ENCODE measurements at places on chromosomes 4 and X.
A peak's percentile ranks its signal among the peaks of the same experiment; 100 is the strongest.

DNA sequence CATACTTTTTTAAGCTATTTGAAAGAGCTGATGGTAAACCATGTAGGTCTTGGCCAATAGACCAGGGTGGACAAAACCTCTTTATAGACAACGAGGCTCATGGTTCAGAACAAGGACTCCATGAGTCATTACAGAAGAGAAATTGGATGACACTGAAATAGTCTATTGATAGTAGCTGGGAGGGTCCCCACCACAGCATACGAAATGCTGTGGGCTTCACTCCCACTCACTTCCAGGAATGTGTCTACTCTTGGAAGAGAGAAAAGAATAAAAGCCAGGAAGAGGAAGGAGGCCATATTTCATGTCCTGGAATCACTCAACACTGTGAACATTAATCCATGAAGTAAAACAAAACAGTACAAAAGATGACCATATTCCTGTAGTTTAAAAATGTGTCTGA lies 82.3 kb upstream of the MXRA5 start:
- DNase-seq, result no peak

DNA sequence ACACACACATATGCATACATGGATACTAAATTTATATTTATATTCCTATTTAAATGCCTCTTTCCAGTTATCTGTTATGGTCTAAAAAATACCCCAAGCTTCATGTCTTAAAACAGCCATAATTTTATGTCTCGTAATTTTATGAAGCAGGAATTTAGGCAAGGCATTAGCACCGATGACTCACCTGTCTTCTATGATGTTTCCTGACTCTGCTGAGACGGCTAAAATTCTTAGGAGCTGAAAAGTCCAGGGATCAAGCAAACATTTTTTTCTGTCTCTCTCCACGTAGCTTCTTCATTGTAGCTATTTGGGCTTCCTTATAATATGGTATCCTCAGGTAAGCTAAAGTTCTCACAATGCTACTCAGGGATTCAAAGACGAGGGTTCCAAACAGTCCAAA lies 930.3 kb downstream of the STIM2 start:
- no peak for DNase-seq

GRCh38 chrX:153880440-153880815 lies 5.5 kb downstream of the L1CAM start:
- no peak for DNase-seq

DNA sequence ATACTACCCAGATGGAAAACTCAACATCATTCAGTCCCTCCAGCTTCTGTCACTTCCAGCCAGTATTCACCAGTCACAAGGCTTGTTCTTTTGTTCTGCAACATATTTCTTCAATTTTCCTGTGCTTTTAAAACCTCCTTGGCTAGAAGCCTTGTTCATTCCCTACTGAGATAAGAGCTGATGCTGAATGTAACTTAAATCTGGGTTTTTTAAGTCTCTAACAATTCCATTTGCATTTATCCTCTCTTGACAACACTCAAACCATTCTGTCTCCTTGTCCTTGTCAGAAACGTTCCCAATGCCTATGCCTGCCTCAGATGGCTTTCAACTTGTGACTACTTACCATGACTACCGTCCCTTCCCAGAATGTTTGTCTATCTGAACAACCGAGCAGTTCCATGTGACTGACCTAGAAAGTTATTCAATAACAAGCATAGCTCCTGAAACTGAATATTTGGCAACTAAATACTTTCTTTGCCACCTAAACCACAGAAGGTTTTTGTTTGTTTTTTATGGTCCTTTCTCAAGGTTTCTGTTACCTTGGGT lies 682.9 kb upstream of the GALNTL6 start:
- no peak for DNase-seq

GRCh38 chr4:26885912-26886274 lies 25.3 kb downstream of the STIM2 start:
- DNase-seq, result no peak

DNA sequence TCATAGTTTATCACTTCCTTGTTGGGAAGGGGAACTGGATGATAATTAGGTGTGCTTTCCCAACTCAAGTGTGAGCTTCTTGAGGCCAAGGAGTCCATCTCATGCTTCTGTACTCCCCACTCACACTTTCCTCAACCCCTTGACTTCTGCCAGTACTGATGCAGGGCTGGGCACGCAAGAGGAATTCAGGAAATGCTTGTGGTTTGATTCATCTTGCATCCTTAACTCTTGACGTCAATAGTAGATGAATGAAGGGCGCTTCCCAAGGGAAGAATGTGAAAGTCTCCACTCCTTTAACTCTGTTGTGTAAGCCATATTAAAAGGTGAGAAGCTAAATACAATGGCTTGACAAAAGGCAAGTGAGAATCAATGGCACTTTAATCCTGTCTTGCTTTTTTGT lies 101.8 kb downstream of the AGTR2 start:
- no peak for DNase-seq

DNA sequence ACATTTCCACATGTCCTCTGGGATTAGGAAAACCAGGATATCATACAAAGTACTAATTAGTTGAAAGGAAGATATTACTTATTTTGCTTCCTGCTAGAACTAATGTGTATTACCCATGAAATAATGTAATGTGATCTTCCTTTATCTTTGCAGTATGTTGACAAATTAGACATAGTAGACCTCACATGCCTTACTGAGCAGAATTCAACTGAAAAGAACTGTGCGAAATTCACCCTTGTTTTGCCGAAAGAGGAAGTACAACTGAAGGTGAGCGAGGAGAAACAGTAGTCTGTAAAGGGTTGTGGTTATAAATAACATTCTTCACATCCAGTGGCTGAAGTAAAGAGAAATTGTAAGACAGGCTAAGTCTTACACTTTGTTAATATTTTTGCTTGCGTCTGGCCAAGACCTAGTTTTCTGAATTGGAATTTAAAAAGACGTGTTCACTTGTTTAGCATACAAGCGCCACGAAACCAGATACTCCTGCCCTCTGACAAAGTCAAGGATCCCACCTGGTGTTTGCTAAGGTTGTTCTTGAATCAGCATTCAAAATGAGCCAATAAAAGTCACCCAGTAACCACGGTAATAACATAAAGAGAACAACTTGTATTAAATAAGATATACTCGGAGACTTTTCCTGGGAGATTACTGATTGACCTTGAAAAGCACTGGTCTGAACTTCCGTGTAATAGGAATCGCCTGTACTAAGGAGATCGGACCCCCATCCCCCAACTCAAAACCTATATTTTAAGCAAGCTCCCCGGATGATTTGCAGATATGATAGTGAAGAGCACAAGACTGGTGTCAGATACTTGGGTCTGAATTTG lies 16.9 kb downstream of the STAP1 start:
- DNase-seq, result no peak

DNA sequence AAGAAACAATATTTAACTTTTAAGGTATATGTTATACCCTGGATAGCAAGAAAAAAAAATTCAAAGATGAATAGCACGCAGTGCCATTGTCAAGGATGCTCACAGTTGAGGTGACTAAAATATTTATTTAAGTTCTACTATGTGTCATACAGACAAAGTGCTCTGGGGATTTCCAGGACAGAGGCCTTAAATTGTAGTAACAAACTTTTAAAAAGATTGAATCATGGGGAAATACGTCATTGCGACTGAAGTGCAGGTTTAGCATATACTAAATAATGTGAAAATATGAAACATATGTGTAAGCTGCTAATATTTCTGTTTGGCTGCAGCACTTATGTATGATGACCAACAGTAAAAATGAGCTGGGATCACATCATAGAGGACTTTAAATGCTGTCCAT lies 748.0 kb upstream of the PCDH7 start:
- no peak for DNase-seq

GRCh38 chr4:88831031-88831430 lies 133.4 kb upstream of the NAP1L5 start:
- DNase-seq, result no peak

- peak; percentile 67 for DNase-seq
Measured at GRCh38 chr4:17511950-17512795, at the start of gene QDPR. Gene QDPR, minus strand, starts transcription at chr4:17512090. Its CDS starts 36 bp downstream, at chr4:17512054.

DNA sequence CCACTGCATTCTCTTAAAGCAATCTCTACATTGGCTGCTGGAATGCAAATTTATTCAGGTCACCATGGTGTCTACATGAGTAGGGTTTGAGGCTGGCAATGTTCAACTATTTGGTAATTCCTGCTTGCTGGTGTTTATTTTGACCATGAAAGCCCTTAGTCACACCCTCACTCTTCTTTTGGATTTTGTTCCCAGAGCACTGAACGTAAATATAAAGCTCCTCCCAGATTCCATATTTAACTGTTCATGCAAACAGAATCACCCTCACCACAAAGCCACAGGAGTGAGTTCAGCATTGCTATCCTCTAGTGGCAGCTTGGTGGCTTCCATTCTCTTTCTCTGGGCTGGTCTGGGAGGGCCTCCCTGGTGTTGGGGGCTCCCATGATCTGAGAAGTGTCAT lies 82.8 kb downstream of the LNX1 start:
- DNase-seq, result no peak

DNA sequence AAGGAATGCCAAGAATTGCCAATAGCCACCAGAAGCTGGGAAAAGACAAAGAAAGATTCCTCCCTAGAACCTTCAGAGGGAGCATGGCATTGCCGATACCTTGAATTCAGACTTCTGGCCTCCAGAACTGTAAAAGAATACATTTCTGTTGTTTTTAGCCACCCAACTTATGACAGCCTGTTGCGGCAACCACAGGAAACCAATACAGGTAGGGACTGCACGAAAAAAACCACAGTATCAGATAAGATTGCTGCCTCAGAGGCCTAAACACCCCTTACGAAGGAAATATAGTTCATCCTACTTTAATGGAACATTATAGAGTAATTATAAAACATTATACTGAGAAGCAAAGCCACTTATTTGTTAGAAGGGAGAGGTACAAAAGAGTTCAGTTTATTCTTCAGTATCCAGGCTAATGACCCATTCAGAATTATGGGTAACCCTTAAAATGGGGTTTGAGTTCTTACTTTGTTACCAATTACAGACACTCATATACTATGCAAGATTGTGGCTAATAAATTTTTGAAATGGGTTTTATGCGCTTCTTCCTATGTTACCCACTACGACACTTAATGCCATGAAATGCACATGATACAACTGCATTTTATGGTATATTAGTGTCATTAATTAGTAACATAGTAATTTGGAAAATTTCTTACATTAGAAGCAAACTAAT lies 37.4 kb upstream of the SMIM10L2A start:
- no peak for DNase-seq

GRCh38 chrX:15524417-15524816 lies 23.8 kb downstream of the BMX start:
- no peak for DNase-seq

DNA sequence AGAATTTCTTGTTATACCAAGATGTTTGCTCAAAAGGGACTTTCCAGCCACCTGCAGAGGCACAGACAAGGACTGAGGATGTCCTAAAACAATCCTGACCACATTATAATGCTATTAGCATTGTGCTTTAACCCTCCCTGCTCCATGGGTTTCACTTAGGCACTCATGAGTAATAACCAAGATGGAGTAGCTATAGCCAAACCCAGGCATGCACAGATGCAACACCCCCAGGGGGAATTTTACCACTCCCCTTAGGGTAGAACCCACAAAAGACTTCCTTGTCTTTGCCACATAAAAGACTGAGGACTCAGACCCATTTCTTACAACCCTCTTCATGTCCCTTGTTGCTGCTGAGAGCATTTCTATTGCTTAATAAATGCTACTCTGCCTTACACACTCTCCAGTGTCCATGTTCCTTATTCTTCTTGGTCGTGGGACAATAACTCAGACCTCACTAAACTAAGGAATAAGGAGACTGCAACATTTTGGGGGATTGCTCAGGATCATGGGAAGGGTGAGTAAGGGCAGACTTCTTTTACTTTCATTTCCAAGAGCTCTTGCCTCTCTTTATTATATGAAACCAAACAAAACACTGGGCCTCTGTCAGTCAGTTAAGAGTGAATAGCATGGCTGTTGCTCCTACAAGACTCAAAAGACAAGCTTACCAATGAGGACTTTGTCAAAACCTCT lies 103.5 kb downstream of the TECRL start:
- DNase-seq, result no peak

DNA sequence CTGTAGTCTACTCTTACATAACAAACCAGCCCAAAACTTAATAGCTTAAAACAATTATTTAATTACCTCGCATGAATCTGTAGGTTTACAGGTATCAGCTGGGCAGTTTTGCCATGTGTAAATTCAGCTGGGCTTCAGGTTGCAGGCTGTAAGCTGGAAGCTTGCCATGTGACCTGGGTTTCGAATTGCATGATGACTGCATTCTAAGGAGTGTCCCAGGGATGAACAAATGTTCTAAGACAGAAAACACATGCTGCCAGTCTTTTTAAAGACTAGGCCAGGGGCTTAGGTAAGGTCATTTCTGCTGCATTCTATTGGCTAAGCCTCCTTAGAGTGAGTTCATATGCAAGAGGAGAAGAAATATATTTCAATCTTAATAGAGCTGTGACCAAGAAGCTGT lies 44.8 kb downstream of the GRIA2 start:
- no peak for DNase-seq

Data from stimulated activated CD4-positive, alpha-beta T cell treated with anti-CD3 and anti-CD28 coated beads, TNF-alpha, amount 100 ng/mL, for 1 hour (primary cell).